ENCODE measurements at places on chromosomes 3 and 15.

GRCh38 chr3:18669374-18669773, 244.2 kb upstream of the SATB1 start:
- no peak for DNase-seq

- DNase-seq: no peak
Observed at GRCh38 chr3:83523470-83524073, 1435.2 kb upstream of the CADM2 start.

DNA sequence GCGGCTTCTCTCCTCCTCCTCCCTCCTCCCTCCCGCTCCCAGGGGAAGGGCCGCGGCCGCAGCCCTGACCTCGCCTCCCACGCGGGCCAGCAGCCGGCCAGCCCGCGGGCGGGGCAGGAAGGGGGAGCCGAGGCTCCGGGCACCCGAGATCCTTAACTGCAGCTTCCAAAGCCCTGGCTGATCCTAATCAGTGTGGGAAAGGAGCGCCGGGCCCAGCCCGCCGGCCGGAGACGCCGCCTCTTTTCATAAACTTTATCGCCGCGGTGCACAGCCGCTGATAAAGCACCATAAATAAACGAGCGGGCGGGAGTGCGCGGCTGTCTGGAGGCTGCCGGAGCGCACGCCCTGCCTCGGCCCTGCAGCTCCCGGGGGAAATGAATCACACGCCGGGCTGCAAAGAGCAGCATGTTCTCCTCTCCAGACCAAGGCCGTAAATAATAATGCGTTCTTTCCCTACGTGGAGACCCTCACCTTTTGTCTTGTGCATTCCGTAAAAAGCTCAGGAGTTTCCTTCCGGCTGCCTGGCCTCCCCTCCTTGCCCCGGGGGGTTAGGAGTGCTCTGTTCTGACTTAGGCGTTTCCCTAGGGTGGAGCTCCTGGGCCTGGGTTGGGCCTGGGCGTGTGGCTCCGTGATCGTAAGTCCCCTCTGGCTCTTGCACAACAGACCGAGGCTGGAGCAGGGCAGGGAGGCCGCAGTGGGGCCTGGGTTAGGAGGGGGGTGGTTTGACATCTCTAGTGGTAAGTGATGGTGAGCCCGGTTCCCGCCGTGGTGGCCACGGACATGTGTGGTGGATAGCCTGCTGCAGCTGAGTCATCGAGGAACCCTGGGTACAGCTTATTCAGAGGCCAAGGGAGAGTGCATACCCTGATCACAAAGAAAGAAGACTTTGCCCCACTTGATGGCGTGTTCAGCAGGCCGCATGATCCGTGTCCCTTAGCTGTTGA, 132.6 kb upstream of the HES1 start:
- DNase-seq: no peak

DNA sequence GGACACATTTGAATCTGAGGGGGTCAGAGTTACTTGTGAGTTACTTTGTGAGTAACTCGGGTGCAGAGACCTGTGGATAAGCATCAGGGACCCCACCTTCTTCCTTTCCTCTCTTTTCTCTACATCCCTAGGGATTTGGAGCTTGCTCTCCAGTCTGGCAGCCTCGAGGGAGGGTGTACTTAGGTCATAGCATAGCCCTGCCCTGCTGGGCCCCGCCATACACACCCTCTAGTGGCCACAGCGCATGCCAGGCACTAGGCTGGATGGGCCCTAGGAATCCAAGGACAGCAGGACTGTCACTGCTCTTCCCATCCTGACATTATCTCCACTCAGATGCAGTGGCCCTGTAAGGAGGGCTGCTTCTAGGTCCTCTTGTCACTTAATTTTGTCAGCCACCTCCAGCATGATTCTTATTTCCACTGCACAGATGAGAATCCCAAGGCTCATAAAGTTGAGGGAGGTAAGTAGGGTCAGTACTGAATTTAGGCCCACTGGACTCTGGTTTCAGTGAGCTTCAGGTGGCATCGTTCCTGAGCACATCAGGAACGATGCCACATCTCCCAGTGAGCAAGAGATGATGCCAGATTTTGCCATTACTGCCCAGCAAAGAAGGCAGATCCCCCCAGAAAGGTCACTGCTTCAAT, 3.6 kb upstream of the SMAD6 start:
- DNase-seq: no peak

DNA sequence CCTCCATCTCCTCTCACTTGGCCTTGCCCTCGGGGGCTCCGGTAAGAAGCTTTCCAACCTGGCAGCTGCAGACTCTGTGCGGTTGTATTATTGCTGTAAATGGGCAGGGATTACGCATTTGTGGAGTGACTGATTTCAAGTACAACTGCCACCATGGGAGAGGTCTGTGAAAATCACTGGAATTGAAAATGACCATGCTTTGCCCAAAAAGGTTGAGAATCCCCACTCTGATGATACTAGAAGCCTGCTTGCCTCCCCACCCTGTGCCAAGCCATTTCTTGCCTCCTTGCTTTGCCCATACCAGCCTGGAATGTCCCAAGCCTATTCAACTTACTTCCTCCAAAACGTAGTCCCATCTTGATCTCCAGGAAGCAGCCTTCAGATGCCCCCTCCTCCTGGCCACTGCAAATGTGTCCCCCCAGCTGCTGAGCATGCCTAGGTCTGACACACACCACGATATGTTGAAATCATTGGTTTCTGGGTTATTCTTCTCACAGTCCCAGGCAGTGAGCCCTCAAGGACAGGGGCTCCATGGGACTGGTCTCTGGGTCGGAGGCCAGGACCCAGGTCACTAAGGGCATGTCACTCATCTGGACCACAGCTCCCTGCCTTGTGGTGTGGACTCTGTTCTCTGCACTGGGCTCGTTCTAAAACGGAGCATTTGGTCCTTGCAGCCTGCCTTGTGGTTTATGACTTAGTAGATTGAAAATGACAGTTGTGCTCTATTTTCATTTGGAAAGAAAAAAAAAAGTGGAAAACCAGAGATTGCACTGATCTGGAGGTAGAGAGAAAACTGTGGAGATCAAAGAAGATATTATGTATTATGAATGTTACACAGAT, 42.9 kb downstream of the SMAD3 start:
- no peak for DNase-seq

- no peak for DNase-seq
Observed at GRCh38 chr15:37220949-37221670, 120.8 kb upstream of the MEIS2 start.

DNA sequence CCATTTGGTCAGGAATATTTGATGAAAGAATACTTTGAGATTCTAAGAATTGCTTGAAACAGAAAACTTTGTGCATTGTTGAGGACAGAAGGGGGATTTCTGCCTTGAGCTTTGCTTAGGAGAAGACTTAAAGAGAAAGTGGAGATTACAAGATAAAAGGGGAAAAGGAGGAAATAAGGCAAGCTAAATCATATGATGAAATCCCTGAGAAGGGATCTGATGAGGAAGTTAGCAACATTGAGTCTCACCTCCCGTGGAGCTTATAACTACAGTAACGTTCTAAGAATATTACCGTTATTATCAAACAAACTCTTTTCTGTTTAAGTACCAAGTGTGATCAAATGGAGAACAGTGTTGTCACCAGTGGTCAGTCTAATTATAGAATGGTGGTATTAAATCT, 414.7 kb upstream of the NAALADL2 start:
- no peak for DNase-seq

- no peak for DNase-seq
Observed at GRCh38 chr15:63944681-63944955, 101.7 kb downstream of the DAPK2 start.

DNA sequence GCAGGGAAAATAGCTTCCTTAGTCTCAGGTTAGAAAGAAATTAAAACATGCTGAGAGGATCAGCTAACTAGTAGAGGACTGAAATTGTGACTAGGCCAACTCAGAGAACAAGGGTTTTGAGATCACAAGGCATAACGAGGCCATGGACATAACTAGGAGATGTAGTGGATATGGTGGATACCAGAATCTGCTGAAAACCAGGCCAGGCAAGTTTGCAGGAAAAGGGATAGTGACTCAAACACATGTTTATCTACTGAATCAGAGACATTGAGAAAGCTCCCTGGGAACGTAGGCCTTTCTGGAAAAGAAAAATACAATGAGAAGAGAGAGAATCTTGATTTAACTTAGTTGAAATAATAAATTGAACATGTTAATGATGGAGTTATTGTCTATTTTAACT, 326.5 kb upstream of the GBE1 start:
- DNase-seq: no peak

- DNase-seq: no peak
Observed at GRCh38 chr3:120177707-120178306, 83.6 kb upstream of the GSK3B start.

DNA sequence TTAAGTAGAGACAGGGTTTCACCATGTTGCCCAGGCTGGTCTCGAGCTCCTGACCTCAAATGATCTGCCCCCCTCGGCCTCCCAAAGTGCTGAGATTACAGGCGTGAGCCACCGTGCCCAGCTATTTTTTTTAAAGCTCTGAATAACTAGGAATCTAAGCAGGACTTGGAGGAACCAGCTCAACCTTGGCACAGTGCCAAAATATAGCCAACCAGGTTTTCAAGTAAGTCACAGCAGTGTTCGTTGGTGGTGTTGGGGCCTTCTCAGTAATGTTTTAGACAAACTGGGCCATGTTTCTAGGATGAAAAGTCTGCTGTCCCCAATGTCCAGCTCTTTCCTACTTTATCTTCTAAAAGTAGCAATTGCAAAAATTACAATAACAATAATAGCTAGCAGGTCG, 6.4 kb upstream of the ADAM10 start:
- DNase-seq: no peak

- no peak for DNase-seq
Observed at GRCh38 chr3:42421818-42422796, 11.7 kb upstream of the LYZL4 start.

DNA sequence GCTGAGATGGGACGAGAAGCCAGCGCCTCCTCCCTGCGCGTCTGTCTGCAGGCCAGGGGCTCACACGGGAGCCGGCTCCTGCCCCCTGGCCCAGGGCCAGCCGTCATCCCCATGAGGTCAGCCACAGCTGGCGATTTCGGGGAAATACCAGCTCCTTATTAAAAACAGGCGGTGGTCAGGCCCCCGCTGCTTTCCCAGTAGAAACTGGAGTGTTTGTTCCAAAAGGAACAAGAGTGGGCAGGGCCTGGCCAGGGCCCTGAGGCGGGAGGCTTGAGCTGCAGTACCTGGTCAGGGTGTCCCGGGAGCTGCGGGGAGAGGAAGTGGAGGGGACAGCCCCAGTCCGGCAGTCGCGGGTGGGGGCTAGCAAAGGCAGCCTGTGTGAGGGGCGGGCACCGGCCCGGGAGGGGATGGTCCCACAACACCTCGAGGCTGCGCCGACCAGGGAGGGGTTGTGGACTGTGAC, 17.8 kb downstream of the MYL3 start:
- DNase-seq: no peak

DNA sequence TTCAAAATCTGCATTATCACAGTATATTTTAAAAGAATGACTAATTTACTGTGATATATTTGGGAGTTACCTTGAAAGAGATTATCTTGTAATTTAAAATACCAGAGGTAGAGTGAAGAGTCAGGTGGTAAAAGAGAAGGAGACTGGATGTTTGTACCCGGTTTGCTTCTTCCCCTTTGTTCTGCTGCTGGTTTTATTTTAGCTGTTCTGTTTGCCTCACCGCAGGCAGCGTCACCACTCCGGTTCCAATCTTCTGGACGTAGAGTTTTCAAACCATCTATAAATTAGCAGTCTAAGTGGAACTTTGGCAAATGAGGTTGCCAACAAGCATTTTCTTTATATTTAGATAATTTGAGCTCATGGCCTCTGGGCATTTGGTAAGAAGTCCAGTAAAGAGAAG, 38.2 kb downstream of the PPARG start:
- no peak for DNase-seq

- DNase-seq: no peak
Observed at GRCh38 chr3:108983051-108983450, 29.4 kb upstream of the GUCA1C start.

- no peak for DNase-seq
Observed at GRCh38 chr3:116141724-116142123, 303.6 kb downstream of the LSAMP start.

DNA sequence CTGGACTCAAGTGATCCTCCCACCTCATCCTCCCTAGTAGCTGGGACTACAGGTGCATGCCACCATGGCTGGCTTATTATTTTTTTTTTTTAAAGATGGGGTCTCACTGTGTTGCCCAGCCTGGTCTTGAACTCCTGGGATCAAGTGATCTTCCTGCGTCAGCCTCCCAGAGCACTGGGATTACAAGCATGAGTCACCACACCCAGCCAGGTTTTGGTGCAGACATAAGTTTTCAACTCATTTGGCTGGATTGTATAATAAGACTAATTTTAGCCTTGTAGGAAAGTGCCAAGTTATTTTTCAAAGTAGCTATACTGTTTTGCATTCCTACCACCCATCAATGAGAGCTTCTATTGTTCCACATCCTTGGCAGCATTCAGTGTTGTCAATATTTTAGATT, 32.1 kb downstream of the BUB1B start:
- DNase-seq: no peak

DNA sequence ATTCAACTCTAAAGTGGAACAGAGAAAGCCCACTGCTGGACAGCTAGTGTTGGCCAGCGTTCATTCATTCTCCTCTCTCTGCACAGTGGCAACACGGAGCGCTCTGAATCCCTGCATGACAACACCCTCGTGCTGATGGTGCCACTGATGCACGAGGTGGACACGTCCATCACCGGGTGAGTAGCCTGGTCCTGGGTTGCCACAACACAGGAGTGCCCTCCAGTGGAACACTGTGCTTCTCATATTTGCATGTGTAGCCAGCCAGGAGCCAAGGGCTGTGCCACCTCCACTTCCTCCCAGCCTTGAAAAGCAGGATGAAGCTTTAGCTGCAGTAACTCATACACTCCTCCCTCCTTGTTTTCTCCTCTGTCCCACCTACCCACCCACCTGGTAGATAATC, 120.0 kb upstream of the CTDSPL start:
- no peak for DNase-seq

DNA sequence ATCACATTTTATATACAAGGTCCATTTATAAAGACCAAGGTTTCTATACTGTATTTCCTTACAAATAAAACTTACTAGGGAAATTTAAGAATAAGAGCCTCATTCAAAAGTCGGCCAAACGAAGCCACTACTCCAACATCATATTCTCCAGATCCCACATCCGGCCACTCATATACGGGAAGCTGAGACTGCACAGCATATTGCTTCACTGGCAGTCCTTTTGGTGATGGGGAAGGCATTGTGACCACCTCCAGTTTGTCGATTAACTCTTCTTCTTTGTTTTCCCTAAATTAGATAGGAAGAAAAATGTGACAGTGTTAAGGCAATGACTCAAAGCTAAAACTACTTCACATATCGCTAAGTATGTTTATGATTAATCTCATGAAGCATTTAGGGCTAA, 2.7 kb downstream of the MTFMT start:
- no peak for DNase-seq

- no peak for DNase-seq
Observed at GRCh38 chr15:93162560-93162959, 73.5 kb upstream of the RGMA start.

- DNase-seq: no peak
Observed at GRCh38 chr3:177979703-177980102, 556.5 kb upstream of the KCNMB2 start.

- DNase-seq: no peak
Observed at GRCh38 chr3:153599685-153600084, 437.7 kb downstream of the RAP2B start.

- DNase-seq: no peak
Observed at GRCh38 chr15:32834156-32834555, 116.4 kb downstream of the GREM1 start.
